ENCODE measurements at places on chromosomes 1 and 21.

- DNase-seq: no peak
Observed at GRCh38 chr1:178938959-178939317, 68.1 kb upstream of the ANGPTL1 start.

GRCh38 chr1:3463013-3463385, 8.5 kb downstream of the ARHGEF16 start:
- no peak for DNase-seq

- DNase-seq: no peak
Observed at GRCh38 chr21:28746166-28746565, 246.5 kb downstream of the LTN1 start.

DNA sequence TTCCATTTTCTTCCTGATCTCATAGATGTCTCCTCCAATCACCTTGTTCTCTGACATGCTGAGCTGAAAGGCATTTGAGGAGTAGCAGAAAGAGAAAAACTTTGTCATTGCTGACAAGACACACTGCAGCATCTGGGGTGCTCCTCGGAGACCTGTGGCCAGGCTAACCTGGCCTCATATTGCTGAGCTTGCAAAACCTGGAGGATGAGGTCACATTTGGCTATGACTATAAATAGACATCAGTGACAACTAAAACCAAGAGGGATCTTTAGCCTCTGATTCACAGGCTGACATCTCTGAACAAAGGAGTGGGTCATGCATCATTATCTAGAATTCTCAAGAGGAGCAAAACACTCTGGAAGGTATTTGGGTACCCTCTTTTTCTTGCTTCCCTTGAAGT, 83.7 kb downstream of the PROX1 start:
- no peak for DNase-seq
